Stimulated activated CD8-positive, alpha-beta memory T cell treated with anti-CD3 and anti-CD28 coated beads, Interleukin-2, amount 100 ng/mL, for 1 hour (primary cell): ENCODE measurements at places on chromosomes 12 and 14.

- DNase-seq = no peak
Measured at GRCh38 chr12:38689195-38689594, 216.2 kb downstream of the CPNE8 start.

GRCh38 chr12:117875744-117876435, 92.9 kb downstream of the KSR2 start:
- no peak for DNase-seq

GRCh38 chr12:70686299-70686698, 49.1 kb upstream of the PTPRB start:
- no peak for DNase-seq

- DNase-seq = no peak
Measured at GRCh38 chr12:104329707-104330532, 26.4 kb downstream of the EID3 start.

DNA sequence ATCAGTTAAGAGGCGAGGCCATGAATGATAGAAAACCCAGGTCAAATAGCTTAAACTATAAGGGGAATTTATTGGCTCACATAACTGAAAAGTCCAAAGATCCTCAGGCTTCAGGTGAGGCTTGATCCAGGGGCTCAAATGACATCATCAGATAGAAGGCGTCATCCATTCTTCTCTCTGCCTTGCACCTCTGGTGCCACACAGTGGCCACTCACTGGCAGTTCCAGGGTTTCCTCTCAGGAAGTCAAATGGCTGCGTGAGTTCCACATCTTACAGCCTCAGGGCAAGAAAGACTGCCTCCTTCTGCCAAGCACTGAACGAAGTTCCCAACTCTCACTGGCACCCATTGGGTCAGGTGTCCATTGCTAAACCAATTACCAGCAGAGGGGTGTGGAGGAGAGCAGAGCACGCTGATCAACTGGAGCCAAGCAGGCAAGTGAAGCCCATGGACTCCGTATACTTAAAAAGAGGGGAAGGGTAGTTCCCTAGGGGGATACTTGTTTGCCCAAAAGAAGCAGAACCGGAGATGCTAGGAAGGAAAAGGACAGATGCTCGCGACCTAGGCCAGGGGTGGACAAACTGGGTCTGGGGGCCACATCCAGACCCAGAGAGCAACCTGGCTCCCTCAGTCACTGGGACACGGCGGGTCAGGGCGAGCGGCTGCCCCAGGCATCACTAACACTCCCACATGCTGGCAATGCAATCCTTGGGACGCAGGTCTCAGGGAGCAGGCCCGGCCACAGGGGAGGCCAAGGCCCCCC, 69.3 kb downstream of the SERPINA3 start:
- no peak for DNase-seq
